ENCODE measurements at places on chromosomes 13 and 19. TPM values are rescaled to one million over a fixed set of nuclear protein-coding genes. Genes with fewer than 3 reads are reported as not detected.

ZNF793 gene
- total RNA-seq, result 3.8 TPM

FUT6 gene
- not detected for total RNA-seq

DNA sequence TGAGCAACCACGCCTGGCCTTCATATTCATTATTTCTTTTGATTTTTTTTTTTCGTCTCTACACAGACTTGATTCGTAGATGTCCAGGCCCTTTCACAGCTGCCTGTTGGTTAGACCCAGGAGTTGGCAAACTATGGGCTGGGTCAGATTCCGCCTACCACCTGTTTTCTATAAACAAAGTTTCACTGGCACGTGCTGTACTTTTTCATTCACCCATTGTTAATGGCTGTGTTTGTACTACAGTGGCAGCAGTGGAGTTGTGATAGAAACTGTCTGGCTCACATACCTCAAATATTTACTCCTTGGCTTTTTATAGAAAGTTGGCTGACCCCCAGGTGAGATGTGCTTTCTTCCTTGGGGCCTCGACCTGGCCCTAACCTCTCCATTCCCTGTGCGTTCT lies 72.9 kb upstream of the TEX29 start:
- peaks cover 13% of the 10 kb centered on the region for H3K4me1 ChIP-seq
- H3K27ac ChIP-seq, result no peak overlapping the region
- H3K36me3 ChIP-seq, result peaks cover 22% of the 10 kb centered on the region
- no peaks in the 10 kb centered on the region for H3K27me3 ChIP-seq

DNA sequence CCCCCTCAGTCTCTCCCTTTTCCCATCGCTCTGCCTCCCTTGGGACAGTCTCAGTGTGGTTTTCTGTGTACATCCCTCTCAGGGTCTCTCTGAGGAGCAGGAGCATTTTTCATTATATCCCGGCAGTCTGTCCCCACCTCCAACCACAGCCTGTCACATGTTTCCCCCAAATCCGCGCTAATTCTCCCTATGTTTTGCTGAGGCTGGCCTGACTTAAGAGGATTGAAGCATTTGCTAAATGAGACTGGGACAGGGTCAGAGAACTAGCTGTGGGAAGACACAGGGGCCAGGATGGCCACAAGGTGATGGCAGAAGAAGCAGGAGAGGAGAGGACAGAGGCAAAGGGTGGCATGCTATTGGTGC lies 5.5 kb downstream of the TPRX1 start:
- no peak for DNase-seq
- no peaks in the 10 kb centered on the region for H3K27me3 ChIP-seq
- no peak overlapping the region for H3K4me3 ChIP-seq
- H3K4me1 ChIP-seq, result no peaks in the 10 kb centered on the region
- no peak overlapping the region for H3K27ac ChIP-seq
- no peaks in the 10 kb centered on the region for H3K36me3 ChIP-seq

SYCN gene
- total RNA-seq, result not detected

SCN1B gene
- 15.8 TPM for total RNA-seq

GRCh38 chr13:97395447-97396136 lies 38.4 kb upstream of the RAP2A start:
- H3K36me3 ChIP-seq, result peaks cover 9% of the 10 kb centered on the region
- DNase-seq, result no peak
- no peaks in the 10 kb centered on the region for H3K27me3 ChIP-seq
- no peak overlapping the region for H3K27ac ChIP-seq
- no peaks in the 10 kb centered on the region for H3K4me1 ChIP-seq

TRPC4 gene
- total RNA-seq, result 0.42 TPM

GRCh38 chr19:58492265-58492664 lies 16.1 kb downstream of the ZNF446 start:
- no peak overlapping the region for H3K27ac ChIP-seq
- no peaks in the 10 kb centered on the region for H3K27me3 ChIP-seq
- H3K4me1 ChIP-seq, result no peaks in the 10 kb centered on the region
- DNase-seq, result no peak
- H3K4me3 ChIP-seq, result no peak overlapping the region

TNFRSF19 gene
- 0.29 TPM for total RNA-seq

DNA sequence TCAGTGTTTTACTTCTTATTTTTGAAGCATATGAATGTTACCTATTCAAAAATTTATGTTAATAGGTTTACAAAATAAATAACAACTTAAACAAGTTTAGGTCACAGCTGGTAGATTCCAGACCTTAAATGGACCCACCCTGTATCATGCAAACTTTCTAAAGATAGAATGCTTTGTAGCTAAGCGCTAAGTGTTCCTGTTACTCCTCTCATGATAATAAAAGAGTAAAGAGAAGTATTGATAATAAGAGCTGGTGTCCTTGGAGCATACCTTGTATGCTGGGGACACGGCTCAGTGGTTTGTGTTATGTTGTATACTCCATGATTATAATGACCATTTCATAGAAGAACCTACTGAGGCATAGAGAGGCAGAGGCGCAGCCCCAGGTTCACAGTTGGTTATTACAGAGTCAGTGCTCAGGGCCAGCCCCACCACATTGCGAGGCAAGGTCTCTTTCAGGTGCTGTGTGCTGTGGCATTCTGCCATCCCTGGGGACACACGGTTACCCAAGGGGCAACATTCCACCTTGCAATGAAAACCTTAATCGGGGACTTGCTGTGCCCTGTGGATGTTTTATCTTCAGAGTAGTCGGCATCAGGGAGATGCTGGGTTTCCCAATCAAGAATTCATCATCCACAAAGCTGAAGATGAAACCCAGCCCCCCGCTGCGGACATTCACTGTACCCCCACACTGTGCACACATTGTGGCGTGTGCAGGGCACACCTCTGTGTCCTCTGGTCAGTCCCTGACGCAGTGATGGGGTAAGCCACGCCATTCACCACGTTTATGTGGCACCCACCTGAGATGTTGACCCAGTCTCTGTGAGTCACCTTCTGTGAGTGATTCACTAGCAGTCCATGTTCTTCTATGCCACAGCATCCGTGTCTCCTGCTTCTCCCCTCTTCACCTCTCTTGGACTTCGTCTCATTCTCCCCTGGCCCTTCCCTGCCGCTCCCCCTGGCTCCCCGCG lies 186.7 kb downstream of the COL4A1 start:
- no peak overlapping the region for H3K4me3 ChIP-seq
- H3K36me3 ChIP-seq, result no peaks in the 10 kb centered on the region
- no peak for DNase-seq
- peaks cover 7% of the 10 kb centered on the region for H3K27me3 ChIP-seq

AMER2 gene
- not detected for total RNA-seq

DNA sequence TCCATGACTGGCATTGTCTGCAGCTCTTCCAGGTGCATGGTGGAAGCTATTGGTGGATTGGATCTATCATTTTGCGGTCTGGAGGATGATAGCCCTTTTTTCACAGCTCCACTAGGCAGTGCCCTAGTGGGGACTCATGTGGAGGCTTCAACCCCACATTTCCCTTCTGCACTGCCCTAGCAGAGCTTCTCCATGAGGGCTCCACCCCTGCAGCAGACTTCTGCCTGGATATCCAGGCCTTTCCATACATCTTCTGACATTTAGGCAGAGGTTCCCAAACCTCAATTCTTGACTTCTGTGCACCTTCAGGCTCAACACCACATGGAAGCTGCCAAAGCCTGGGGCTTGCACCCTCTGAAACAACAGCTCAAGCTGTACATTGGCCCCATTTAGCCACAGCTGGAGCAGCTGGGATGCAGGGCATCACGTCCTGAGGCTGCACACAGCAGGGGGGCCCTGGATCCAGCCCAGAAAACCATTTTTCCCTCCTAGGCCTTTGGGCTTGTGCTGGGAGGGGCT lies 800.2 kb upstream of the MIR17HG start:
- no peak overlapping the region for H3K27ac ChIP-seq
- no peak for DNase-seq
- no peaks in the 10 kb centered on the region for H3K27me3 ChIP-seq
- no peak overlapping the region for H3K4me3 ChIP-seq
- no peaks in the 10 kb centered on the region for H3K36me3 ChIP-seq
- no peaks in the 10 kb centered on the region for H3K4me1 ChIP-seq

Measured in endothelial cell of umbilical vein (primary cell).